ENCODE measurements at places on chromosomes 3 and 15.

GRCh38 chr15:63288778-63289378 lies 11.5 kb downstream of the APH1B start:
- DNase-seq = peak; percentile 63

GRCh38 chr15:68192804-68193486 lies 12.2 kb downstream of the CALML4 start:
- no peak for DNase-seq

DNA sequence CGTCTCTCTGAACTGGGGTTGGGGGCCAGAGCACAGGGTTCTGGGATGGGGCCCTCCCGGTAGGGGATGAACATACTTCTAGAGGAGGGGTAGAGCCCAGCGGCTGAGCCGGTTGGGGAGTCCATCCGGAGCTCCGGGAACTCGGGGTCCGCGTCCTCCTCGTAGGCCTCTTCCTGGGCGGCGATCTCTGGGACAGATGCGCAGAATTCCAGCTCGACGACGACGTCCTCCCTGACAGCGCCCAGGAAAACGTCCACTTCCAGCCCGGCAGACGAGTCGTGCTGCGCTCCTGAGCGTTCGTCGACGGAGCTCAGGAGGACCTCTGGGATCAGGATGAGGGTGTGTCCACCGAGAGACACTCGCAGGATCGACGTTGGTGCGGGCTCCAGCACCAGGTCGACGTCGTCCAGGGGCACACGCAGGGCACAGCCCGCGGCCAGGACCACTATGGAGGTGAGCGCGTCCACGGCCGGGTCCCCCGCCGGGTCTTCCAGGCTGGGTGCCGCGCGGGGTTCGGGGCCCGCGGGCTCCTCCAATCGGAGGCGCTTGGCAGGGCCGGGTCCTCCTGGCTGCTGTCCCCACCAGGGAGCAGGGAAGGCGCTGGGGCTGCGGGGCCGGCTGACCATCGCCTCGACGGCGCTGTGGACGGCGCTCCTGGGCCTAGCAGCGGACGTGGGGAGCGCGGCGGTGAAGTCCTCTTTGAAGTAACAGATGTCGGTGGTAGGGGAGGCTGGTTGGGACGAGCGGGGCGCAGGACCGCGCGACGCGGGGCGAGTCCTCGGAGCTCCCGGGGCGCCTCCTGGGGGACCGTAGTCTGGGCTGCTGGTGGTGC lies 474 bp downstream of the PRR23B start:
- no peak for DNase-seq

- no peak for DNase-seq
These were observed 8.0 kb downstream of the TRAK1 start for GRCh38 chr3:42099020-42099765.

DNA sequence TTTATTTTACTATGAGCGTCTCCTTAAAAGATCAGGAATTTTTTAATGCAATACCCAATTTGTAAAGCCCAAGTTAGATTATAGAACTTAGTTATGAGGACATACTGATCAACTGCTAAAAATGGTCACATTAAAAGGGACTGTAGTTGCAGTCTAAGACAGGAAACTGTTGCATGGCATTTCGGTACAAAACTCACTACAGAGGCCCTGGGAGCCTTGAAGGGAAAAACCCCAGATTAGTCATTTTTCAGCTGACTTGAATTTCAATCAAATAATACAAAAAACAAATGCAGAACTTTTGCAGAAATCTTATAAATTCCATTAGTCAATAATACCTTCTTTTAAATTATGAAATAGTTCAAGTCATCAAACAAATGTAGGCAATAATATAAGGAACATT lies 6.9 kb upstream of the PTX3 start:
- no peak for DNase-seq

GRCh38 chr3:47791193-47791855 lies 9.6 kb upstream of the SMARCC1 start:
- DNase-seq = no peak

DNA sequence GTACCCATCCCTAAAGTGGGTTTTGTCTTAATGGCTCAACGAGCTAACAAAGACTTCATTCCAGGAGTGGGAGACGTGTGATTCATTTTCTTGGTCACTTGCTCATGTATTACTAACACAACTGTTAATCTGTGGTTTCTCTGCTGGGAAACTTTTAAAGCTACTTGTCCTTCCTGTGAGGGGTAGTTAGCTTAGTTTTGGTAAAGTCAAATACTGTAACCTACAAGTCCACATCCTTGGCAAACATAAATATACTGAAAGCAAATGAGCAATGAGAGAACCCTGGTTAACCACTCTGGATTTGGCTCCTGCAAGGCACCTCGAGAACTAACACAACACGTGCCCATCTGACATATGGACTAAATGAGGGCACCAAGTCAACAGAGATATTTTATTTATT lies 19.9 kb downstream of the NOX5 start:
- DNase-seq = no peak

DNA sequence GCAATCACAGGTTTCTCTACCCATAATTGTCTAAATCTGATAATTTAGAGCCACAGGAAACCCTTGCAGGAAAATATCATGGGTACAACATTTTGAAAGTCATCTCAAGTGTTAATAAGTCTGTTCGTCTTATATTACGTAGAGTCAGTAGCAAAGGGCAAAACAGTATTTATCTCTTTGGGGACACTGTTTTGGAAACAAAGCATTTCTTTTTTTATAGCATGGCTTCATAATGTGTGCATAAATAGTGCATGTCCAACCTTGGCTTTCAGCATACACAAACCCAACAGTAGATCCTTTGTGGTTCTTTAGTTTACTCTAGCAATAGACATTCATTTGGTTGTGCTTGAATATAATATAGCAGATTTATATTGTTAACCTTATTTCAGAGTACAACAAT lies 24.0 kb downstream of the ST3GAL6 start:
- no peak for DNase-seq

DNA sequence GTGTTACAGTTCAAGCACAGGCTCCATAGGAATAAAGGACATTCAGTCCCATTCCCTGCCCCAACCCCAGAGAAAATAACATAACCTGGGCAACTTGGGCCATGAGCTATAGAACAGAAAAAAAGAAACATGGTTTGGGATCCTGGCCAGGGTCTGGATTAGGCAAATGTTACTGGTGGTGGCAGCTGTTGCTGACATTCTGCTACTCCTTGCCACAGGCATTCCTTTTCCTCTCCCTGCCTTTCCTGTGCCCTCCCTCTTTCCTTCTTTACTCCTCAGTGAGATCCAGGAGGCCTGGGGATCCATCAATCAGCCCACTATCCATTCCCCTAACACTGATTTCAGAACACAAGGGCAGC lies 129.1 kb downstream of the NTRK3 start:
- DNase-seq = no peak

GRCh38 chr15:28868744-28869345 lies 16.9 kb upstream of the APBA2 start:
- DNase-seq = no peak

GRCh38 chr15:61084472-61084871 lies 144.6 kb downstream of the RORA start:
- DNase-seq = no peak

Data from CD4-positive, alpha-beta T cell treated with Interleukin-10 for 1 hour (primary cell).